ENCODE measurements at places on chromosomes 3 and 15.

DNA sequence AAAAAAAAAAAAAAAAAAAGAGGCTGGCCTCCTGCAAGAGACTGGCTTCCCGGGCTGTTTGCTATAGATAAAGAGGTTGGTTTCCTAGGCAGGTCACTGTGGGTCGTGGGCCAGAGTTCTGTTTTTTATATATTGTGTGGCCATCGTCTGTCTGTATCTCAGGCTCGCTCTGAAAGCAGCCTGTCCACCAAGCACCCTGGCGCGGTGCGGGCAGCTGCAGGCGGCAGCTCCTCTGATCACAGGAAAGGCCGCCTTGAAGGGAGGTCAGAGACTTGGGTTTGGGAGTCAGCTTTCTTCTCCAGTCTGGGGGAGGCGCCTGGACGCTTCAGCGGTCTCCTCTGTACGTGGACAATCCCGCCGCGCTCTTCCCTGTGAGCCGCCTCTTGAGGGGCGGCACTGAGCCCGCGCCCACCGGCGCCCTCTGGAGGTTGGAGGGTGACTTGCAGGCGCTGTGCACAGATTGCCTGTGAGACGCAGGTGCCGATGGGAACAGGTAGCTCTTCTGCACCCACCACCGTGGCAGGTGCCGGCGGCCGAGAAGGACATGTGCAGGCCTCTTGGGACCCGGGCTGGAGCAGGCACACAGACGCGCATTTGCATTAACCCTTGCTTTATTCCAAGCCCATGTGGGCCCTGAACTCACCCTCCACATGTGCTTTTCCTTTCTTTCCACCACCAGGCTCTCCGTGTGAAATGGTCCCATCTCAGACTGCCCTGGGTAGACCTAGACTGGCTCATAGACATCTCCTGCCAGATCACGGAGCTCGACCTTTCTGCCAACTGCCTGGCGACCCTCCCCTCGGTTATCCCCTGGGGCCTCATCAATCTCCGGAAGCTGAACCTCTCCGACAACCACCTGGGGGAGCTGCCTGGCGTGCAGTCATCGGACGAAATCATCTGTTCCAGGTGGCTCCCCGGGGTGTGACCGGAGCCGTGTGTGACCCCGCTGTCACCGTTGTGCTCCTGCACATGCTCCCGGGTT is 89.3 kb downstream of the LRRK1 start:
- peak; percentile 80 for DNase-seq

DNA sequence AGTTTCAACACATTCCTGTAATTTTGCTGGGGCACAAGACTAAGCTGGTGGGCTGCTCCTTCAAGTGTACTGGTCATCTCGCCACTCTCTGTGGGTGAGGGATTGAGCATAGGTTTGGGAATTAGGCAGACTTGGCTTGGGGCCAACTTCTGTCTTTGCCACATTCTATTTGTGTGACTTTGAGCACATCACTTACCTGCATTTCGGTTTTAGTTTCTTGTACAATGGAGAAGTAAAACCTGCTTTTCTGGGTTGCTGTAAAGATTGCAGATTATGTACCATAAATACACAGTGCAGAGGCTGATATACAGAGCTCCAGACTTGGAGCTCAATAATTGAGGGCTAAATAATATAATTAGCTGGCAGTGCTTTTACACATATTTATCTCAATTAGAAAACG is 162.1 kb downstream of the C3orf38 start:
- no peak for DNase-seq

DNA sequence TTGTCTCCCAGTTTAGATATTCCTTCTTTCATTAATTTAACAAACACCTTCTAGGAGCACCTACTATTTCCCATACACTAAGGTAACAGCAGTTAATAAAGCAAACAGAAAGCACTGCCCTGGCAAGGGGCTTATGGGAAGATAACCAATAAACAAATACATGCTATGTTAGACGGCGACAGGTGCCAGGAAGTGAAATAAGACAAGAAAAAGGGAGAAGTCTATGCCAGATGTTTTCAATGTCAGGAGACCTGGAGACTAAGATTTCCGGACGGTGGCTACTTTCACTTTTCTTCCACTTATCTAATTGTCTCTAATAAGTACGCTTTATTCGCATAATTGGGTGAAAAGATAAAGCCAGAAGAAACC is 32.5 kb upstream of the ZNF445 start:
- DNase-seq, result peak; percentile 28

DNA sequence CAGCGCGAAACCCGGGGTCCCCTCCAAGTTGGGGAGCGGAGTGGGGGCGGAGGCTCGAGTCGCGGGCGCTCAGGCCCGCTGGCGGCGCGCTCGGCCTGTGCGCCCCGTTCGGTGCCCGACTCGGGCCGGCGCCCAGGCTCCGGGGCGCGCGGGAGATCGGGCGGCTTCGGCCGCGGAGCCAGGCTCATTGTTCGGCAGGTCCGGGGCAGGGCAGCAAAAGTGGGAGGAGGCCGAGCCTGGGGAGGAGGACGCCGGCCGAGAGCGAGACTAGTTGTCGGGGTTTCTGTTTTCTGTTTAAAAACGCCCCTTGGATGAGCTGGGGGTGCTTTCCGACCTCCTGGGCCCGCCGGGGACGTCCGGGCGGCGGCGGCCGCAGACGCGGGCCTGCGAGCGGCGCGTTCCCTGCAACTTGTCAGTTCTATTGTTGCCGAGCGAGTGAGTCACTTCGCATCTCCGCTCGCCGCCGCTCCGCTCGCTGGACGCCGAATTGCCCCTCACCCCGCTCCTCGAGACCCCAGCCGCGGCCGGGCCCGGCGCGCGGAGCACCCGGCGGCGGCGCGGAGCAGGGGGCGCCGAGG is 676 bp downstream of the TCF12 start:
- DNase-seq, result peak; percentile 68

- no peak for DNase-seq
Observed at GRCh38 chr3:53646723-53647122, 152.3 kb downstream of the CACNA1D start.

DNA sequence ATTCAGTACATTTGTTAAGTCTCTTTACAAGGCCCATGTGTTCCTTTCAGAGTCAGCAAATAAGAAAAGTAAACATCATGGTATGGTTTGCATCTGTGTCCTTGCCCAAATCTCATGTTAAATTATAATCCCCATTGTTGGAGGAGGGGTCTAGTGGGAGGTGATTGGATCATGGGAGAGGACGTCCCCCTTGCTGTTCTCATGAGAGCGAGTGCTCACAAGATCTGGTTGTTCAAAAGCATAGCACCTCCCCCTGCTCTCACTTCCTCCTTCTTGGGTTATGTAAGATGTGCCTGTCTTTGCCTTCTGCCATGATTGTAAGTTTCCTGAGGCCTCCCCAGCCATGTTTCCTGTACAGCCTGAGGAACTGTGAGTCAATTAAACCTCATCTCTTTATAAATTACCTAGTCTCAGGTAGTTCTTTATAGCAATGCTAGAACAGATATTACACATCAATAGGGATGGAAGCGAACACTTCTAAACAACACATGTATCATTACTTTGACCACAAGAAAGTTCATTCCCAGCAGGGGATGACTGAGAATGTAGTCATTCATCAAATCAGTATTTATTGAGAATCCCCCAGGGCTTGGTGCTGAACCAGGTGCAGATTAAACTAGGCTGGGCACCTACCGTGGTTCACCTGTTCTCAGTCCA is 4.1 kb downstream of the EFCAB12 start:
- DNase-seq, result no peak

DNA sequence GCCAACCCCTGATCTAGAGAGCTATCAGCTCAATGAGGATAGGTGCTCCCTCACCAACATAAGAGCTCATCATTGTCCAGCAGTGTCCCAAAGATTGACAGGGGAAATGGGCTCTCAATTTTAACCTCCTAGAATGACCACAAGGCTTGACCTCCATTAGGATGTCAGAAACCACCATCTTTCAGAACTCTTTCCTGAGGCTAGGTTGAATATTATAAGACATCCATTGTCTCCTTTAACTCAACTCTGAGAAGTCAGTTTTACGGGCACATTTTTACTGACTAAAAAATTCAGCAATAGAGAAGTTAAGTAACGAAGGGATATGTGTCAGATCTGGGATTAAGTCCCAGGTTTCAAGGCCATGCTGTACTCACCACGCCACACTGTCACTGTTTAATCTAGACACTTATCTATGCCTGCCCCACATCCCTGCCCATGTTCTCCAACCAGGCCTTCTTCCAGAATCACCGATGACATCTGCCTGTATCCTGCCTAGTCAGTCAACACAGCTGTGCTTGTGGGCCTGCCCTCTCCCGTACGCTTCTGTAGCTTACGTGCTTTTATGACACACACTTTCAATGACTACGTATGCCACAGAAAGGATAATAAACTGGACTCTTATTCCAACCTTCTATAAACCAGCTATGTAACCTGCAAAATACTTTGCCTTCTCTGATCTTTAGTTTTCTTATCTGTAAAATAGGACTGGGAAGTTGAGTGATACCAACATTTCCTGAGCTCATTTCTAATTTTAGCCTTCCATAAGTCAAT is 17.1 kb upstream of the MUC13 start:
- no peak for DNase-seq

DNA sequence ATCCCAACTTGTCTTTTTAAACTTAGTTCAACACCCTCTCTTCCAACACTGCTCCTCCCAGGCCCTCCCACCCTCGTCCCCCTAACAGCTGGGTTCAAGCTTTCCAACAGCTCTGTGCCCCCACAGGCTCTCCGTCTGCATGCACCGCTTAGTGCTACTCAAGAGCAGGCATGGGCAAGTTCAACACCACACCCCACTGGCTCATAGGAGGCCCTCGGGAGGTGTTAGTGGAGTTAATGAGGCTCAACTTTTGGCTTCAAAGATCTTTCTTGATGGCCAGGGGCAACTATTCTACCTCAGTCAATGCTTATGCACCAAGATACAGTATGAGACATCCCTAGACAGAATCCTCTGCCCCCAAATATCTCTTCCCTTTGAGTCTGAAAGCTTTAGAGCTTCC is 114.4 kb downstream of the ANP32A start:
- no peak for DNase-seq

GRCh38 chr3:191260431-191261303 is 61.6 kb downstream of the OSTN start:
- DNase-seq, result no peak

DNA sequence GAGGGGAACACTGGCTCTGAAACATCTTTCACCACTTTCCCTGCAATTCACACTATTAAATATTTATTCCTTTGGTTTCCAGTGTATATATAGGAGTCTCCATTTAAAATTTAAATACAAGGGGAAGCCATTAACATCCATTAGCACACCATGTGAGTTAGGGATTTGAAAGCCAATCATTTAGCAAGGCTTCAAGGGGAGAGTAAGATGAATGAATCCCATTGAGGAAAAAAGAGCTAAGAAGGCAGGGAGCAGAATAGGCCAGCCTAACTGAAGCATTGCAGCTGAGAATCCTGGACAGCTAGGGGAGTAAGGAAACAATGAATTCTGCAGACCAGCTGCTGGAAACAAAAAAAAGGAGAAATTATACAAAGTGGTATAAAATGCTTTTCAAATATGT is 426.1 kb downstream of the IL5RA start:
- DNase-seq, result no peak

GRCh38 chr3:128794770-128795649 is 69.0 kb downstream of the RAB7A start:
- DNase-seq, result peak; percentile 59

GRCh38 chr3:42101481-42101880 is 10.3 kb downstream of the TRAK1 start:
- no peak for DNase-seq
